ENCODE measurements at places on chromosomes 6 and 20. TPM values are rescaled to one million over a fixed set of nuclear protein-coding genes. Genes with fewer than 3 reads are reported as not detected.

GRCh38 chr20:53592992-53593465 is 610 bp downstream of the ZNF217 start:
- no peak for DNase-seq

- no peak for DNase-seq
Measured at GRCh38 chr6:81969011-81969410, 216.5 kb upstream of the TENT5A start.

Gene ERVFRD-1
- 0.09 TPM for total RNA-seq

Gene IL20RA
- total RNA-seq, result 4.0 TPM

- DNase-seq, result no peak
Measured at GRCh38 chr6:158923805-158924498, 76.0 kb downstream of the RSPH3 start.

Gene TRAPPC3L
- total RNA-seq, result 0.13 TPM

Gene PLCB1
- total RNA-seq, result 8.8 TPM

Measured in left lung (tissue), 14 donors.